ENCODE measurements at places on chromosomes 6 and 20.

DNA sequence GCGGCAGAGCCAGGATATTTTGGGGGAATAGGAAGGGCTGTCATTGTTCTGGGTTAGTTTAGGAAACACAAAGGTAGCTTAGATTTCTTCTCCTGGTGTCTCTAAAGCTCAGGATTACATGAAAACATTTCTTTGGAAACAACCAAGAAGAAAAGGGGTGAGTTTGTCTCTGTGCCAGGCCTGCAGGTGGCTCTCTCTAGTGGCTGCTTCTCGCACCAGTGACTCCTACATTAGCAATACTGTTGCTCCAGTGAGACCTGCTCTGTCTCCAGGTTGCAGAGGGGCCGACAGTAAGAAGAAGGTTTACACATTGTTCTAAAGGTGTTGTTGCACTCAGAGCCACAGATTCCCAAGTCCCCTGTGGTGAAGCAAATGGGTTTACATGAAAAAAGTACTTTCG, 104.6 kb upstream of the GLP1R start:
- DNase-seq = no peak

GRCh38 chr6:162999575-163000285, 272.0 kb downstream of the PACRG start:
- no peak for DNase-seq

GRCh38 chr20:52075400-52075799, 116.2 kb downstream of the ZFP64 start:
- DNase-seq = no peak

- DNase-seq = peak; percentile 38
Measured at GRCh38 chr20:3172933-3173609, at the start of gene LZTS3. LZTS3 (minus strand) TSS chr20:3173549; CDS start chr20:3167163, 6,386 bp downstream.

DNA sequence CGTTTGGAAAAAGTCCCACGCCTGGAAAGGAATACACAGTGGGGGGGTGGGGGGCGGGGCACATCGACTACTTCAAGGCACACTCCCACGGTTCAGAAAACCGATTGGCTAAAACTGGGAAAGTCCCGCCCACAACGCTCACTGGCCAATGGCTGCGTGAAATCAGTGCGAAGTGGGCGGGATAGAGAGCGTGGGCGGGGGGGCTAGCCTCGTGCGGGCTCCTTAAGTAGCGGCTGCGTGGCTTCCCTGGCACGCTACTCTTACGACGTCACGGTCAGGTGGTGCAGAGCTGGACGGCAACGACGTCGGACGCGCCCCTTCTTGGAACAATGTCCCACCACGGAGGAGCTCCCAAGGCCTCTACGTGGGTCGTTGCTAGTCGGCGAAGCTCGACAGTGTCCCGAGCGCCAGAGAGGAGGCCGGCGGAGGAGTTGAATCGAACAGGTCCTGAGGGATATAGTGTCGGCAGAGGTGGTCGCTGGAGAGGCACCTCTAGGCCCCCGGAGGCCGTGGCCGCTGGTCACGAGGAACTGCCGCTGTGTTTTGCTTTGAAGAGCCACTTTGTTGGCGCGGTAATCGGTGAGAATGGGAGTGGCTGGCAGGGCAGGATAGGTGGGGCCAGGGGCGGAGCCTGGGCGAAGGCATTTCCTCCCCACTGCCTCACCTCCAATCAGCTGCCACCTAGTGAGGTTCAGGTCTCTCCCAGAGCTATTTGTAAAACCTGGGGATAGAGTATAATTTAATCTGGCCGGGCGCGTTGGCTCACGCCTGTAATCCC, at the start of gene DDX43:
Gene DDX43, plus strand, starts transcription at position 252 of the 778 bp plus-strand sequence. Its CDS starts 78 bp downstream, at position 330.
- DNase-seq = peak; percentile 94

DNA sequence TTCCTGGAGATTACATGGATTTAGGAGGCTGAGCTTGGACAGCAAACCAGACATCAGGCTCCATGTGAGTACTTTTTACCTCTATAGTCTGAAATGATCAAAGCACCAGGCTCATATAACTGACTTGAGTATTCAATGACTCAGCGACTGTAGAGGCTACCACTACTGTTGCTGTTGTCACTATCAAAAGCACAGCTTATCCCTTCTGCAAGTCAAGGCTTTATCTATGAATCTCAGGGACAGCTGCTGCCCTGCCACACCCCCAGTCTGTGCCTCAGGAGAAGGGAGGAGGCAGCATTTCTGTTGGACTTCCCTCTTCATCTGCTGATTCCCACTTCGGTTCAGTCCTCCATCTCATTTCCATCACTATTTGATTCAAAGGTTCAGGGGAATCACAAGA, 80.5 kb upstream of the CNR1 start:
- DNase-seq = no peak

DNA sequence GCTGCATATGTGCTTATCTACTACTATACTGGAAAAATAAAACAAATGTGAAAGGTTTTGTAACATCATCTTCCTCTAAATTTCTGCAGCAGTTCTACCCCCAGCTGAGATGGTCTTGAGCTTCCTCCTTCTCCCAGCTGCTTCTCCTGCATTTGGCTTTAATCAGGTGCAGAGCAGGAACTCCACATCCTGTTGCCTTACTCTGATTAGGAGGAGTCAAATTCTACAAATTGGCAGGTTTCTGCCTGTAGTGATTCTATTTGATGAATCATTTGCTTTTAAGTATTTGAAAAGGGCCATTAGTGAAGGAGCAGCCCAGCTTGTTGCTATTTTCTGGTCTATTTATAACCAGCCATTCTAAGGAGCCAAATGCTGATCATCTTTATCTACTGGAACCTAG, 224.5 kb downstream of the GMDS start:
- DNase-seq = peak; percentile 51

DNA sequence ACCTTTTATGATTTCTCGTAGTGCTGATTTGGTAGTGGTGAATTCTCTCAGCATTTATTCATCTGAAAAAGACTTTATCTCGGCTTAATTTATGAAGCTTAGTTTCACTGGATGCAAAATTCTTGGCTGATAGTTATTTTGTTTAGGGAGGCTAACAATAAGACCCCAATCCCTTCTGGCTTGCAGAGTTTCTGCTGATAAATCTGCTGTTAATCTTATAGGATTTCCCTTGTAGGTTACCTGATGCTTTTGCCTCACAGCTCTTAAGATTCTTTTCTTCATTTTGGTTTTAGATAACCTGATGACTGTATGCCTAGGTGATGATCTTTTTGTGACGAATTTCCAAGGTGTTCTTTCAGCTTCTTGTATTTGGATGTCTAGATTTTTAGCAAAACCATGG, 388.7 kb downstream of the UTRN start:
- no peak for DNase-seq

DNA sequence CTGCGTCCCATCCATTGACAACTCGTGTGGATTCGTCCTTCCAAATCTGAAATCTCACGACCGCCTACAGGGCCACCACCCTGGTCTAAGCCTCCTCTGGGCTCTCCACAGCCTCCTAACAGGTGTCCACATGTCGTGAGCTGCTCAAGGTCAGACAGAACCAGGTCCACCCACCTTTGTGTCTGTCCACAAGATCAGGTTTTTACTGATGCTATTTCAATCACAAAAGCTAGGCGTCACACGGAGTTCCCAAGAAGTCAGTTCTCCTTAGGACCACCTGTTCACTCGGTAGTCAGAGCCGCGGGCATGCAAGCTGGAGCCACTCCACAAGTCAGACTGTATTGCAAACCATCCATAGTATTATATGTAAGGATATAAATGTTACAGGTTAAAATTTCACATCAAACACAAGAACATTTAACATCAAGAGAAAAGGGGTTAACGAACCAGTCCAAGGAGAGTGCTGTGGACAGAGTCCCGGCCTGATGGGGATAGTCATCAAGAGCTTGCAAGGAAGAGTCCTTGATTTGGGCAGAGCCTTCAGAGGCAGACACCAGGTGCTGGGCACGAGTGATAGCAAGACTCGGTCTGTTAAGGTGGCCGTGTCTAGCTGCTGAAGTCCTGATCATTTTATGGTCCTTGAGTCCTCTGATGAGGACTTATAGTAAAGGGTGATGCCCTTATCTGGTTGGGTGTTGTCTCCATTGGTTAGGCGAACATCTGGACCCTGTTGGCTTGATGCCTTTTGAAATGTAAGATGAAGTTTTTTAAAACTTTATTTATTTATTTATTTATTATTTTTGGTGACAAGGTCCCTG, 731 bp upstream of the DNPH1 start:
- no peak for DNase-seq
